CD4-positive, alpha-beta T cell treated with Interleukin-15 for 1 hour (primary cell): ENCODE measurements at places on chromosomes 6 and 20.
A peak's percentile ranks its signal among the peaks of the same experiment; 100 is the strongest.

DNA sequence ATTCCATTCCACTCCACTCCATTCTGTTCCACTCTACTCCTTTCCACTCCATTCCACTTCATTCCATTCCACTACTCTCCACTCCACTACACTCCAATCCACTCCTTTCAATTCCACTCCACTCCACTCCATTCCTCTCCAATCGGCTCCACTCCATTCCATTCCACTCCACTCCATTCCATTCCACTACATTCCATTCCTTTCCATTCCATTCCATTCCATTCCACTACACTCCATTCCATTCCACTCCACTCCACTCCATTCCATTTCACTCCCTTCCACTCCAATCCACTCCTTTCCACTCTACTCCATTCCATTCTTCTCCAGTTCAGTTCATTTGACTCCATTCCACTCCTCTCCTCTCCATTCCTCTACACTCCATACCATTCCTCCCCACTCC lies 26.2 kb upstream of the DEFB125 start:
- no peak for DNase-seq

- no peak for DNase-seq
These were observed 58.1 kb upstream of the AFDN start for GRCh38 chr6:167768471-167769215.

DNA sequence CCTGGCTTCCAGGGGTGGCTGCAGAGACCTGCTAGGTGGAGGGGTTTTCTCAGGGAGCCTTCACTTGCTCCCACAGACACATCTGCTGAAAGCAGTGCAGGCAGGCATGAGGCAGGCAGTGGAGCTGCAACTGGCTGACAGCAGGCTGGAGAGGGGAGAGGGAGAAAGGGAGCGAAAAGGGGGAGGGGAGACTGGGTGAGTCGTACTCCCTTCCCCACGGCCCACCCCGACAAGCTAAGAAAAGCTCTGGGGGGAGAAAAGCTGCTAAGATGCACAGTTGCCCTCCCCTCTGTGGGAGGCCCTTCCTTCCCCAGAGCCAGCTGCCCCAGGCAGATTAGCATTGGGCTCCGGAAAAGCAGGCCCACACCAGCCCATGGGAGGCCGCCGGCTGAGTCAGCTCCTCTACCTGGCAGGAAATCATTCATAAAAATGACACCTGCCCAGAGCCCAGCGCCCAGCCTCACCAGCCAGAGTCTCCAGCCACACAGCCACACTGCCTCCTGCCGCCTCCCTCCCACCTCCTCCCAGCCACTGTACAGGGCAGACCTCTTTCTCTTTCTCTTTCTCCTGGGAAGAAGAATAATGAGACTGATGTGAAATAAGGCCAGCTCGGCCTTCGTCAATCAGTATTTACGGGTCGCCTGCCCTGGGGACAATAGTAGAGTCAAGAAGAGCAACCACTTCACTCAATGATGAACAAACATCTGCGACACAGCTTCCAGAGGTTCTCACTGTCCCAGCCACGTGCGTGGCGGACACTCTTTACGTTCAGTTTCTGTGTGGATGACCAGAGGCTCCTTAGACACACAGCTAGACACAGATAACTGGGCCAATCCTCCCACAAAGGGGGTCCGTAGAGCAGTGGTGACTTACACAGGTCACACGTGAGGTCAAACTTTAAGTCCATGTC lies 7.7 kb upstream of the C20orf203 start:
- no peak for DNase-seq

DNA sequence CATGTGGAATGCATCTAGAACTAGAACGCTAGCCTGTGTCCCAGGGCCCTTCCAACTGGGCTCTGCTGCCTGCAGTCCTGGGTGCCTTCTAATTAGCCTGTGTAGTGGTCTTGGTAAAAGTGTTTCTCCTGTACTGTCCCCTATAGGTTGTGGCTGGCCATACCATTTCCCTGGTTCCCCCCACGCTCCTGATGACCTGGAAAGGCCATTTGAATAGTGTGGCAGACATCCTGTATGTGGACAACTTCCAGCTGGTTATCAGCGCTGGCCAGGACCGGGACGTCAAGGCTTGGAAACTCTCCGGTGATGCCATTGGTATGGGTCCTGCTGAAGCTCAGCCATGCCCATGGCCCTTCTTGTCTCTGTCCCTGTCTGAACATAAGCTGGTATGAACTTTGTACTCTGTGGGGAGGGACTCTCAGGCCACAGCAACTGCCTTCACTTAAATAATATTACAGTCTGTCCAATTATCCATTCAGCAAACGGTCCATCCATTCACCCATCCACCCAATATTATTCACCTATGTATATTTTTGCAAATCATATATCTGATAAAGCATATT lies 60.7 kb downstream of the SUN5 start:
- no peak for DNase-seq

- DNase-seq: no peak
These were observed 53.9 kb downstream of the CDK19 start for GRCh38 chr6:110761371-110761770.

DNA sequence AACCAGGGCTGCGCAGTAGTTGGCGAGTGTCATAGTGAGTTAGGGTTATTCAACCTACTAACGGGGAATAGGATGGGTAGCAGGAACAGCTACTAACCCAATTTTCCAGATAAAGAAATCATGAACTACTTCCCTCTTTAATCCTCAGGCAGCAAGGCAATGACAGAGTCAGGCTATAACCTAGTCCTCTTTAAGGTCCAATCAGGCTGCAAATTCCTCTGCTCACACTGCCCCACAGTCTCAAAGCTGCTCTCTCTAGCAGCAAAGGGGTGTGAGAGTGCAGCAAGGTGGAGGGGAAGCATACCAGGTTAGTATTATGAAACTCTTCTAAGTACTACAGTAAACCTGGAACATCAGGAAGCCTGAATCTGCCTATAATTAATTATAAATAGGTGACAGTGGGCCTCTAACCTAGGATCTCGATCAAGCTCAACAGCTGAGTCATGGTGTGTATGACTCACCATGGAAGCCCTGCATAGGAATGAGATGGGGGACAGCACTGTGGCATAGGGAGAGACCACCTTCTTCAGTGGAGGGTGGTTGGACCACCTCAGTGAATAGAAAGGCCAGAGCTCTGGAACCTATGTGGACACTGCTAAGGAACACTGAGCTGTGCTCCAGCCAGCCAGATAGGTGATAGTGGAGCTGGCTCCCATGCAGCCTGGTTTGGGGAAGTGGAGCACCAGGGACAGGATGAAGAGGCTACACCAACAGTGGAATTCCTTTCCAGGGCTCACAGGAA lies 7.9 kb downstream of the PEX6 start:
- no peak for DNase-seq

GRCh38 chr6:129453073-129453472 lies 256.9 kb downstream of the ARHGAP18 start:
- DNase-seq: no peak

- DNase-seq: no peak
These were observed 108.8 kb downstream of the HUS1B start for GRCh38 chr6:548091-548490.

DNA sequence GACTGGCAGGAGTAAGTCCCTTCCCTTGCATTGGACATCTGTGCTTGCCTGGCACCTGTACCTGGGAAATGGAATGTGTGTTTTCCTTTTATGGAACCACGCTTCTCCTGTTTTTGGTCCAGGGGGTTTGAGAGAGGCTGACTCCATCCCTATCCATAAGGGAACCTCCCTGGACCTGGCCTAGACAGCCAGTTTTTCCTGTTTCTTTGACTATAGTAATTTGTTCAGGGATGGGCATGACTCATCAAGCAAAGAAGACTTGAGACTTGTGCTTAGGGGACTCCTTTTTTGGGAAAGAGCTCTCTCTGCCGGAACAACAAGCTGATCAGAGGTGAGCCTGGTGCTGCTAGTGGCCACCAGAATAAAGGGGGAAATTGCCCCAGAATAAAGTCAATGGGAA lies 393.8 kb downstream of the CDH26 start:
- DNase-seq: no peak

- DNase-seq: no peak
These were observed 87.3 kb downstream of the FAM120B start for GRCh38 chr6:170393807-170394399.

DNA sequence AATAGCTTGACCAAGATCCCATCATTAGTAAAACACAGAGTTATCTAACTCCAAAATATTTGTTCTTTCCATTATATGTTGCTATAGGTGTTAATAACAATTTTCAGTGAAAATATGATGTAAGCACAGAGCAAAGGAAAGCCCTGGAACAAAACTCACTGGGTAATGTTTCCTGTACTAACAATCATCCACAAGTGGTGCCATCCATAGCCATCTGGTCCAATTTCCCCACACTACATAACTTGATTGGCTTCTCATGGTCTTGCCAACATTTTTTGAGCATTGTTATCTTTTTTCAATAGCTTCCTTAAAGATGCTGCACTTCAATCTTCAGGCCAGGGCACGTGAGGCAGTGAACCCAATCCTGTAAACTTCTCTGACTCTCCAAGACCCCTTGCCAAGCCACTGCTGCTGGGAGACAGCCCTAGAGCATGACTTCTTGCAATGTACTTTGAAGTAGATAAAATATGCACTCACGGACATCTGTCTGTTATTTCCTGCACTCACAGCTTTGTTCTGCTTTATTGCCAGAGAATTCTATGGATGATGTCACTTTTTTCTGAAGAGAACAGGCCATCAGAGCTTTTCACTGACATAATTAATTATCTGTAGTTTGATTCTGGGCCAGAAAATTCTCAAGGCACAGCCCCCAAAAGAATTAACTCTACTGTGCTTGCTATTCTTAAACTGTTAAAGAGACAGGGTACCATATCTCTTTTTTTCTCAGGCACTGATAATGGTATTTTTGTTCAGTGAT lies 97.5 kb upstream of the TMEM30A start:
- no peak for DNase-seq

- DNase-seq: no peak
These were observed 32.3 kb downstream of the YTHDF1 start for GRCh38 chr20:63183422-63184146.

GRCh38 chr6:11767978-11768756 lies 10.4 kb downstream of the ADTRP start:
- no peak for DNase-seq

DNA sequence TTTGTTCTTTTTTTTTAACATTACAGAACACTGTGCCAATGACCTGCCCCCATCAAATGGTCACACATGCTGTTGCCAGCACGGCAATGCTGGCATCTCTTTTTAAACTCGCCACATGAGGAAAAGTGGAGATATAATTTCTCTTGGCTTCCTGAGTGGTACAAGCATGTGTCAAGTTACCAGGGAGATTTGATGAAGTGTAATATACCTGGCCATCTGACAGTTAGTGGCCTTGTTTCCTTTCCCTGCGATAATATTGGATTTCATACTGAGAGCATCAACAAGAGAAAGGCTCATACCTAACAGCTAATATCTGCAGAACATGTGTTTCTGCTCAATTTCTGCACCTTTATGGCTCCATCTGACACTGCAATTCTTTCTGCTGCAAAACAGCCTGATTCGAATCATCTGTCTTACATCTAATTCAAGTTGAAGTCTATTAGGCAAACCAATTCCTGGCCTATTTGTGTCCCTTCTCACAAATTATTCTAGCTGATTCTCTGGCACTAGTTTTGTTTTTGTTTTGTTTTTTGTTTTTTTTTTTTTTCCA lies 519.5 kb downstream of the PREX1 start:
- DNase-seq: no peak

DNA sequence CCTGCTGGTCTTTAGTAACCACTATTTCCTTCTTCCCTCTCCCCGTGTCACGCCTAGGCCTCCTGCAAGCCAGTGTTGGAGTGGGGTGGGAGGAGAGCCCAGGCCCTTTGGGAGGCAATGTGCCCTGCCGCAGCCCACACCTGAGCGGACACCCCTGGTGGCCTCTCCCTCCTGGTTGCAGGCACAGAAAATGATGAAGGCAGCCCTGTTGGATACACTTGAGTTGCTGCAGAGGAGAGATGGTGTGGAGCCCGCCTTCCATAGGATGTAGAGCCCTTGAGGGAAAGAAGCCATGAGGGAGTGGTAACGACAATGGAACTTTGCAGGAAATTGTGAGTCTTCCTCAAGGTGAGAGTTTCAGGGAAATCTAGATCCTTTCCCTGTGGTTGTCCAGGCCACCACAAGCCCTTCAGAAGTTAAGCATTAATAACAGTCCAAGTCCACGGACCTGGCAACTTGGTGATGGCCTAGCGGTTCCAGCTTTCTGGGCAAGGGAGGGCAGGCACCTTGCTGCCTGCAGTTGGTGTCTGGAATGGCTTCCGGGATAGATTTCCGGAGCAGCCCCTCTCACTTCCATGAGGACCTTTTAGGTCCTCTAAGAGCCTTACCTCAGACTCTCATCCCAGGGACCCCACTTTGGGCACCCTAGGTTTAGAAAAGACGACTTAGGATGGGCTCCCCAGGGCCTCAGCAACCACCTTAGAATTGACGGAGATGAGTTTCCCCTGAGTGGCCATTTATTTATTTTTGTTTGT lies 67.3 kb upstream of the NXT1 start:
- no peak for DNase-seq

GRCh38 chr6:42341771-42342553 lies 109.8 kb downstream of the TRERF1 start:
- DNase-seq: no peak

DNA sequence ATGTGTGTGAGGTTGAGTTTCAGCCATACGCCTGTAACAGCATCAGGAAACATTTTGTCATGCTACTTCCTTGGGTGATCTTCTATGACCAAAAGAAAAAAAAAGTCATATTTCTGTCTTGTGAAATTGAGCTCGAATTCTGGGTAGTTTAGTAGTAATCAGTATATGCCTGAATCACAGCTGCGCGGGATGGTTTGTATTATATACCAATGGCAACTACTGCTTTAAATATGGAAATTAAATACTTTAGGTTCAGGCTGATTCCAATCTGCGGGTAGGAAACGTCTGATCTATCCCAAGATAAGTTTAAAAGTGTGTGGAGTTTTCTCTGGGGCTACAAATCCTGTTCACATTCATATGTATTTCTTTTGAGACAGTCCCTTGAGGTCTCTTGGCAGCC lies 115.6 kb upstream of the FERMT1 start:
- no peak for DNase-seq

DNA sequence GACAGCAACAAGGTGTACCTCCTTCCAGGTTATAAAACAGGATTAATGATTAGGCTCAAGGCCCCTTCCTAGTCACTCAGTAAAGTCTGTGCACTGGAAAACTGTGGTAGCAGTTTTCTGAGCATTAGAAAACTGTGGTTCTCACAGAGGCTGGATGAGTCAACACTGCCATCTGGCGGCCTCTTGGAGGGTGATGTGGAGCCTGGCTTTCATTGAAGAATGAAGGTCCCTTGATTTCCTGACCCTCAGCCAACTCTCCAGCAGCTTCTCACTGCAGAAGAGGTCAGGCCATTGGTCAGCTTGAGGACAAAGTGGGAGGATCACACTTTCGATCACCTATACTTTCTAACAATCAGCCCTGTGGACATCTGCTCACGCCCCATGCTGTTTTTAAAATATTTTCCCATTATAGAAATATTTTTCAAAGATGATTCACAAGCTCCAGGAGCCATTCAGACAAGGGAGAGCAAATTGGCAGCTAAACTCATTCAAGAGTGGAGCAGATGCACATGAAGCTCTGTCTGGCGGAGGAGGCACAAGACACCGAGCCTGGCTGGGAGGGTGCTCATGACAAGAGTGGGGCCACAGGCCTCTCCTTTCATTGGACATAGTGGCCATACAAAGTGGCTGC lies 23.2 kb downstream of the PSMB1 start:
- peak; percentile 48 for DNase-seq
